ENCODE measurements at places on chromosomes 7 and 10.

DNA sequence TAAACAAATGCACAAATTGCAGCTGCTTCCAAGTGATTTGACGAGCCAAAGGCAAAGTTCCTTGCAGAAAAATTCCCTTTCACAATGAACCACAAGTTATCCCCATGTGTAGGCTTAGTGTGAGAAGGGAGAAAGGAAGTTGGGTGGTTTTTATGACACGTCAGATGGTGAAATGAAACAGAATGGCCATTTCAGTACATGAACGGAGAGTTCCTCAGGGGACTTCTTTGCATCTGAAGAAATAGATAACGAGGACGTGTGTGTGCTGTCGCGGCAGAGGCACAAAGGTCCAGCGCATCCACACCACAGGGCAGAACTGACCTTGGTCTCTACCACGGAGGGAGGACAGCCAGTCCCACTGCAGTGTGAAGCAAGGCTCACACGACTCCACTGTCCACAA, 135.9 kb downstream of the PAXIP1 start:
- DNase-seq = no peak

DNA sequence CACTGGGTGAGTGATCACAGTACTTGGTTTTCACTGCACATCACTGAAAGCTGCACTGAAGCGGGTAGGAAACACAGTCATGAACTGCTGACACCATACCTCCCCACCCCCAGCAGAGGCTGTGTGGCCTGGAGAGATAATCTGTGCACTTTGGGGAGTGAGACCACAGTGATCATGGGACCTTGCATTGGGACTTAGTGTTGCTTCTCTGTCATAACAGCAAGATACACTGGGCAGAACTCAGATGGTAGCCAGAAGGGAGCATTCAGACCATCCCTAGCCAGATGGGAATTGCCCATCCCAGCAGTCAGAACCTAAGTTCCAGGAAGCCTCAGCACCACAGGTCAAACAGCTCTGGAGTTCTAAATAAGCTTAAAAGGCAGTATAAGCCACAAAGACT, 346.4 kb upstream of the TMEM229A start:
- no peak for DNase-seq

GRCh38 chr10:14838582-14839304, 637 bp downstream of the HSPA14 start:
- DNase-seq = peak; percentile 8

DNA sequence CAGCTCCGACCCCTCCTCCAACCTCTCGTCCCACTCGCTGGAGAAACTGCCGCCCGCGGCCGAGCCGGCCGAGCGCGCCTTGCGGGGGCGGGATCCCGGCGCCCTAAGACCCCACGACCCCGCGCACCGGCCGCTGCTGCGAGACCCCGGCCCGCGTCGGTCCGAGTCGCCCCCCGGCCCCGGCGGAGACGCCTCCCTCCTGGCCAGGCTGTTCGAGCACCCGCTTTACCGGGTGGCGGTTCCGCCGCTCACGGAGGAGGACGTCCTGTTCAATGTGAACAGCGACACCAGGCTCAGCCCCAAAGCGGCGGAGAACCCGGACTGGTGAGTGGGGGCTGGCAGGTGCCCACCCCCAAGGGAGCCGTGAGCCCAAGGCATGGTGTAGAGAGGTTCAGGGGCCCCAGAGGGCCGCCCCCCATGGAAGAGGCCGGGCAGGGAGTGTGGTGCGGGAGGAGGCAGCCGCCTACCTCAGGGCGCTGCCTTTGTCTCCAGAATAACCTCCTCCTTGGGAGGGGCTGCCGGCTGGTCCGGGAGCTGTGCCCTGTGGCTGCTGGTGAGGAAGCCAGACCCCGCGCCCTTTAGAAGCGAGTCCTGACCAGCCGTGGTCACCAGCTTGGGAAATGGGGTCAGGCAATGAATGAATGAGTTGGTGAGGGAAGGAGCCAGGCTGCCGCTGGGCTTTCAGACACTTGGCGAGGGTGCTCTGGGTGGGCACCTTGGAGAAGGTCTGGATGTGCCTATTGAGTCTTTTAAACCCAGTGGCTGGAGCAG, 1.3 kb downstream of the FAM20C start:
- no peak for DNase-seq

DNA sequence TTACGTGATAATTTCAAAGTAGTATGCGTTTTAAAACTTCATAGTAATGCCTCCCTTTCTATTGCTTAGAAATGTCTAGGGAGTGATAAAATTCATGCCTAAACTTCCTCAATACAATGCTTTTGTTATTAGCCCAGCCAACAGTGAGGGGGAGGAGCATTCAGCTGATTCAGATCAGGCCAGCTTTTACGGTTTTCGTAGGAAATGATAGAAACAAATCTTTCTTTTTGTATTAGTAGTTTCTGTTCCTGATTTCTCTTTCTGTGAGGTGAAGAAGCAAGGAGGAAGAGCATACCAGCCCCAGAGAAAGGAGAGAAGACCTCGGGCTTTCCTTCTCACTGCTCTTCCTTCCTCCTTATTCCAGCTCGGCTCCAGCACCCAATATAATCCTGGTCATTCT, 35.2 kb upstream of the ITPRID1 start:
- DNase-seq = no peak

DNA sequence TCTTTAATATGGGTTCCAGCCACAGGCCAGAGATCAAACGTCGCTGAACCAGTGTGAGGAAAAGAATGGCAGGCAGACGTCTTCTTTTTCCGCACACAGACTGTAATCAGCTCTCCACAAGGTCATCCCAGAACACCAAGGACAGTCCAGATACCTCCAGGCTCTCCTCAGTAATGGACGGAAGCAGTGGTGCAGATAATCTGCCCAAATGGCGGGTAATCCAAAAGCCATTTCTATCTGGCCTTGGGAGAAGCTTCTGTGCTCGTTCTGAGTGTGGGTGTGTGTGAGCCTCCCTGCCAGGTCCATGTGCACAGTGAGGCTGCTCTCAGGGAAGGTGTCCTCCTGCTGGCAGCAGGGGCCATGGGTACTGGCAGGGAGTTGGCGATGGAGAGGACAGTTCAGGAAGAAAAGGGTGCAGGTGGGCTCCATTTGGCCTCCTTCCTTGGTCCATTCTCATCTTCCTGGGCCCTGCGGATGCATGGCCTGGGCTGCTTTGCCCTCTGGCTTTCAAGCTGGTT, 15.6 kb upstream of the TEX36 start:
- no peak for DNase-seq

DNA sequence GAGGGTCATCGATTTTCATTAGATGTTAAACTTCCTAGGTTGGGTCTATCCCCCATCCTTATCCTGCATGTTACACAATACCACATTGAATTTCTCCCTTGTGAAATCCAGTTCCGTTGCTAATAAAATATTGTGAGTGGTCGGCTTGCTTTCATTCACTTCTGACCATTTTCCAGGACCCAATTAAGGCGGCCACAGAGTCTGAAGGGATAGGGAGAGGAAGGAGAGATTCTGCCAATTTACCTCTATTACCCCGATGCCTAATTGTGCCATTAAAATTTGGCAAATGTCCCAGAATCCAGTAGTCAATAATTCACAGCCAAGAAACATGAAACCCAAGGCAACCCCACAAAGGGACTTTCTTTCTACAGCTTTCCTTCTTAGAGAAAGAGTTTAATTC, 129.9 kb downstream of the IPMK start:
- no peak for DNase-seq

DNA sequence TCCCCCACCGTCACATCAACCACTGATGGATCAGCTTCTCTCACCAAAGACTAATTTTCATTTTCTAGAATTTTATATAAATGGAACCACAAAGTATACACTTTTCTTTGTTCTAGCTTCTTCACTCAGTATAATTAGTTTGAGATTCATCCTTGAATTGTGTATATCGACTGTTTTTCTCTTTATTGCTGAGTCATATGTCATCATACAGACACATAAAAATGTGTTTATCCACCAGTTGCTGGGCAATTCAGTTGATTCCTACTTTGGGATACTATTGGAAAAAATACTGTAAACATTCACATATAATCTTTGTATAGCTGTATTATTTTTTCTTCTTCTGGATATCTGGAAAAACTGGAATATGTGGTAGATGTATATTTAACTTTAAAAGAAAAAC, 26.6 kb downstream of the PDK4 start:
- DNase-seq = no peak

DNA sequence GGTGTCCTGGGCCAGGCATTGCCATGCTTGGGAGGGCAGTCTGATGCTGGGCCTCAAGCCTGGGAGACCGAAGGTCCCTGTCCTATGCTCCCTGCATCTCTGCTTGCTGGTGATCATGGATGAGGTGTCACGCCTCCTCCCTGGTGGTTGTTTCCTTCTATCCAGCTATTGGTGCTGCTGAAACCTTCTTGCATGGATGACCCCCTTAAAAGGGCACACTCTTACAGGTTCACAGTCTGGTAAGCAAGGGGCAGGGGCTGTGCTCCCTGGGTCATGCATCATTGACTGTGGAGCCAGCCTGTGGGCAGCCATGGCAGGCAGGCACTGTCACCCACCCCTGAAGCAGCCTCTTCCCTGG, 36.8 kb upstream of the SLC29A3 start:
- no peak for DNase-seq

Data from immature natural killer cell (primary cell).